ENCODE measurements at places on chromosomes 4 and X.

DNA sequence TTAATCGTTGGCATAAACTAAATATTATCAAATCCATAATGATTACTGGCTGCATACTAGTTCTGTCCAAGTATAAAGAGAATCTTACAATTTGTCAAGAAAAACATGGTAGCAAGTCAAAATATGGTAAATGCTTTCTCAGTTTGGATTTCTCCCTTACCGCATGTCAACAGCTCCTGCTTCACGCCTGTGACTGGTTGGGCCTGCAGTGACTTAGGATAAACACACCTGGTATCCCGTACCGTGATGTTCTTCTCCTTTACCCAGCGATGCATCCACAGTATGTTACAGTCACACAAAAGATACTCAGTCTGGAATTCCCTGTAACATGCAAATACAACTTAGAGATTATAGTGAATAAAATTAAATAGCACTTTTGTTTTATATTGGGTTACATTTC lies 71.1 kb downstream of the ADGRA3 start:
- no peak for DNase-seq

DNA sequence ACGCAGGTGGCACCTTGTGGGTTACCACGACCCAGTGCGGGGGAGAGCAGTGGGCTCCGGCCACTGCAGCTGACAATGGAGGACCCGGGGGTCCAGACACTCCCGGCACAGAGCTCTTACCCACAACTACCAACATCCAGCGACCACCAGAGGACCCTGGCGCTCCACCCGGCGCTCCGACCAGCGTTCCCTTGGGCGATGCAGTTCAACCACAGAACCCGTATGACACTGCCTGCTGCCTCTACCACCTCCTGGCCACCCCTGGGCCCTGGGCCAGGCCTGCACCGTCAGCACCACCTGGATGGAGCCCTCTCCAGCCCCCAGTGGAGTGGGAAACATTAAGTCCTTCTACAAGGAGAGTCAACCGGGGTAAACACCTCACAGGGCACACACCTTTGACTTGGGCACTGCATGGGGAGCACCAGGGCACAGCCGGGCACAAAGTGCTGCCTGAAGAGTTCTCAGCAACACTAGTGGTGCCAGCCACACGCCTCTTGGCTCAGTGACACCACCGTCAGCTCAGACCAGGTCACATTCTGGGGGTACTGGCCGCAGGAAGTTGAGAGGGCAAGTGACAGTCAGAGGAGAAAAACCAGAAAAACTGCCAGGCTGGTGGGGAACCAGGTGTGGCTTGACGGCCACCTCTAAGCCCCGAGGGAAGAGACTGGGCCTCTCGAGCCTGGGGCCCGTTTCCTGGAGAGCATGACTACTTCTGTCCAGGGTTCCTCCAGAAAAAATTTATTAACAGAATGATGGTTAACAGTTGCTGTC lies 2.6 kb downstream of the CTBP1 start:
- no peak for DNase-seq

- no peak for DNase-seq
Measured at GRCh38 chr4:16722416-16722815, 176.0 kb downstream of the LDB2 start.

- DNase-seq, result no peak
Measured at GRCh38 chrX:140983730-140984129, 18.7 kb upstream of the SPANXB1 start.

DNA sequence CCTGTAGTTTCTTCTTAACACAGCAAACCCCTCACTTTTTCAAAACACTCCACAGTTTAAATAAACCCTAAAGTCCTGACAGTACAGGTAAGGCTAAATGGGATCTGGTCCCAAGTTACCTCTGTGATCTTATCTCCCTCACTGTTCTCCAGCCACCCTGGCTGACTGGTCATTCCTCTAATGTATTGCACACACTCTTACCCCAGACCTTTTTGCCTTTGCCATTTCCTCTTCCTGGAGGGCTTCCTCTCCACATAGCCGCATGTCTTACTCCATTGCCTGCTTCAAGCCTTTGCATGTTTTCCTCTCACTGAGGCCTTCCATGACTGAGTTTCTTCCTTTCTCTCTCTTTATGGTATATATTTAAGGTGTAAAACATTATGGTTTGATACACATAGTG lies 19.5 kb upstream of the ANXA3 start:
- DNase-seq, result no peak

DNA sequence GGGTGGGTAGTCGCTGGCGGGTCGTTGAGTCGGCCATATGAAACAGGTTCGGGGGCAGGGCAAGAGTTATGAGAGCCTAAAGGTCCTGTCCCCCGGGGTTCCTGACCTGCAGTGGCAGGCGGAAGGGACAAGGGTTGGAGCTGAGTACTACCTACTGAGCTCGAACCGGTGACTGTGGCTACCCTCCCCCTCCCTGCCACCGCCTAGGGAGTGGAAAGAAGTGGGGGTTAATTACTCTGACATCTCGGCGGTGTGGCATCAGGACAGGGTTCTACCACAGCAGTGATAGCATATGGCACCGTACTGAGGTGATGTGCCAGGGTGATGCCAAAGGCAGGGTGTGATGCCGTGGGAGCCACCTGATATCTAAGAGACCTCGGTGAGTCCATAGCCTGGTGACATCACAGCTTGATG lies 307 bp downstream of the ATG4A start:
- no peak for DNase-seq

DNA sequence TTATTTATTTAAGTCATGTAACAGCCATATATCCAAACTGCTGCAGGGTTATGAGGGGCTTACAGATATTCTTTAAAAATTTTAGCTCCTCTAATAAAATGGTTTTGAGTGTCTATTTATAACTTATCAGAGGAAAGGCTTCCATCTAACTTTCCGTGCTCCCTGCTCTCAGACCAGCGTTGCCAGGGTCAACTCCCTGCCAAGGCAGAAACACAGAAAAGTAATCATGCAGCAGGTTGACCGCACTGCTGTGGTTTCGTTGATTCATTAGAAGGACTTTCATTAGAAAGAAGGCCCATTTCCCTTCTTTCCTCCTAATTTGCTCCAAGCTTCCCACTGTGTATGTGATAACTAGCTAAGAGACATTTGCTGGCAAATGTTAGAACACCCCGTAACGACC lies 33.9 kb downstream of the BCLAF3 start:
- DNase-seq, result no peak

DNA sequence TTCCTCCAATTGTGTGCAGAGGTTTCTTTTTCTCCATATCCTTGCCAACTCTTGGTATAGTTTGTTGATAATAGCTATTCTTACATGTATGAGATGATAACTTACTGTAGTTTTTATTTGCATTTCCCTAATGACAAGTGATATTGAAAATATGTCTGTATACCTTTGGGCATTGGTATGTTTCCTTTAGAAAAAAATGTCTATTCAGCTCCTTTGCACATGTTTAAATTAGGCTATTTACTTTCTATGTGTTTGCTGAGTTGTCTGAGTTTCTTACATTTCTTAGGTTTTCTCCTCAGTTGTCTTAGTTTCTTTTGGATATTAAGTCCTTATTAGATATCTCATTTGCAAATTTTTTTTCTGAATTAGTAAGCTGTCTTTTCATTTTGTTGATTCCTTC lies 487.3 kb upstream of the EPHA5 start:
- DNase-seq, result no peak

DNA sequence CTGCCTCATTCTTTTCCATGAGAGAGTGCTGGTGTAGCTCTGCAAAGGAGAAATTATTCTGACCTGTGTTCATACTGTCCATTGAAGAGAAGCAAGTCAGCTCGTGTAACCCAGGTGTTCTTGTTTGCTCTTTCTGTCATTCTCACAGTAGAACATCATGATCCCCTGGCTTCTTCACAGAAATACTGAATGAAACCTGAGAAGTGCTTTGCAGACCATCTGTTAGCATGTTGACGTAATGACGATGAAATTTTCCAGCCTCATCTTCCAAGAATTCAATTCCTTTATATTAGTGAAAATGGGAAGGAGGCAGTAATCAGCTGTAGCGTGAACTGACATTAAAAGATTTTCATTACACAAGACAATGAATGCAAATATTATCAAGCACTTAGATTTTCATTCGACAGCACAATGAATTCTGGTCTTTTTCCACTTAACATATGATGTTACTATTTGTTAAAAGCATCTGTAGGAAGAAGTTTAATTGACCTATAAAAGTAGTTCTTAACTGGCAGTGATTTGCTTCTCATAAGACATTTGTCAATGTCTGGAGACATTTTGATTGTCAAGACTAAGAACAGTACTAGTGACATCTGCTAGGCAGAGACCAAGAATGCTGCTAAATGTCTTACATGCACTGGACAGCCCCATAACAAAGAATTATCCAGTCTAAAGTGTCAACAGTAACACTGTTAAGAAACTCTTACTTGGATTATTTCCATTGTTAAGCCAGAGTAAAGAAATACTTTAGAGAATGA lies 246.3 kb downstream of the BANK1 start:
- DNase-seq, result peak; percentile 27
